NCI-H526 (cell line): ENCODE measurements at places on chromosomes 5 and 9.
A peak's percentile ranks its signal among the peaks of the same experiment; 100 is the strongest.

DNA sequence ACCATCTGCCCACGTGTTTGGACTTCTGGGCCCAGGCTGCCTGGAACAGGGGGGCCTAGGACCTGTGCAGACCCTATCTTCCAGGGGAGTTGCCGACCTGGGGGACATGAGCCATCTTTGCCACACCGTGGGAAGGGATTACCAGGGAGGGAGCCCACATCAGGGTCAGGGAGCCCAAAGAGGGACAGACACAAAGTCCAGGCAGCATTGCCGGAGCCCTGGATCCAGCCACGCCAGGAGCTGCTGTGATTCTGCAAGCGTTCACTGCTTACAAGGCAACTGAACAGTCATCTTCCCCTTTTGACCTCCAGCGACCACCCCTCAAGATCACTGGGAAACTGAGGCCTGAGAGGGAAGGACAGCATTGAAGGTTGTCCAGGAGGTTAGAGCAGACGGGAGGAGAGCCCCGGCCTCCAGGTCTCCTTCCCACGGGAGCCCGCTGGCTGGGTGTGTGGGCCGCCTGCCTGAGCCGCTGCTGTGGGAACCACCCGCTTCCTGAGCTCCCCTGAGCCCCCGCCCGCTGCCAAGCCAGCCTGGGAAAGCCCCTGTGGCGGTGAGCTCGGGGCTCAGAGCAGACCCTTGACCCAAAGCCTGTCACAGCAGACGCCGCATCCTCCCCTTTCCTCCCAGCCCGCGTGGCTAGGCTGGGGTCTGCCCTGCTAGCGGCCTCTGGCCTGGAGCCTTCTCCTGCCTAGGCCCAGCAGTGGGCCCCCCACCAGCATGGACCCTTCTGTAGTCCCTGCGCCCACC is 17.1 kb upstream of the NOTCH1 start:
- DNase-seq = no peak

- no peak for DNase-seq
These were observed 11.6 kb downstream of the NAIF1 start for GRCh38 chr9:128055344-128056040.

- no peak for DNase-seq
These were observed 24.1 kb upstream of the CACNA1B start for GRCh38 chr9:137853392-137853995.

GRCh38 chr9:36396985-36397384 is 3.1 kb downstream of the RNF38 start:
- DNase-seq = no peak

- peak; percentile 61 for DNase-seq
These were observed 1.3 kb downstream of the ZNF131 start for GRCh38 chr5:43121913-43122484.

GRCh38 chr9:38347946-38348345 is 44.6 kb upstream of the ALDH1B1 start:
- DNase-seq = no peak

DNA sequence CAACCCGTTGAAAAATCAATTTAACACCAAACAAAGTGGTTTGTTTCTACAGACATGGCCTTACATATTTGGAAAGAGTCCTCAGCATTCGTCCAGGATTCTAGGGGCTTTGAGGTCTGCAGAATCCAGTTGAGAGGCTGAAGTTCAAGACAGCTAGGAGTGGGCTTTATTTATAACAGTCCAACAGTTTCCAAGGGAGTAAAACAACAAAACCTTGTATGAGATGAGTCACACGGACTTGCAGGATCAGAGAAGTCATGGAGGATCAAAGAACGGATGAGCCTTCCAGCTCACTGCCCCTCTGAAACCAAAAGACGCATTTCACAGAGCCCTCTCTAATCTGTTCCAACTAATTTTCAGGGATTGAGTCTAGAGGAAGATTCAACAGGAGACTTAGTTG is 11.1 kb upstream of the ESM1 start:
- DNase-seq = no peak

- DNase-seq = no peak
These were observed 62.2 kb downstream of the COX7C start for GRCh38 chr5:86679949-86680348.

GRCh38 chr5:54908774-54909525 is 76.4 kb downstream of the ESM1 start:
- DNase-seq = no peak
